ENCODE measurements at places on chromosomes 4 and X.

DNA sequence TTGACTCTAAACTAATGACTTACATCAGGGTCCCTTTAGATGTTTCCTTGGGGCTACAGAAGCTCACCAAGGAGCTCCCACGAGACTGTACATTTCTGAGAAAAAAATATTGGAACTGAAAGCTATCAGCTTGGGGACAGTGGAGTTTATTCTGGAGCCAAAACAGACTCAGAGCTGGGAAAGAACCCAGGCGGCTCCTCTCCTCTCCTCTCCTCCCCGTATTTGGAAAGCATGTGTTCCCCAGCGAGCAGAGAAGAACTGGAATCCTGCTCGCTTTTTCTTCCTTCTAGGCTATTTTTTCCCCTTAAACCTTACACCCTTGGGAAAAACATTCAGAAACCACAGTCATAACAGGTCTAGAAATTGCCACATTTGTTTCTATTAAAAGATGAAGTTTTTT, 4.3 kb upstream of the MAP7D3 start:
- DNase-seq: no peak

GRCh38 chr4:13584481-13584880, 40.2 kb upstream of the NKX3-2 start:
- no peak for DNase-seq

DNA sequence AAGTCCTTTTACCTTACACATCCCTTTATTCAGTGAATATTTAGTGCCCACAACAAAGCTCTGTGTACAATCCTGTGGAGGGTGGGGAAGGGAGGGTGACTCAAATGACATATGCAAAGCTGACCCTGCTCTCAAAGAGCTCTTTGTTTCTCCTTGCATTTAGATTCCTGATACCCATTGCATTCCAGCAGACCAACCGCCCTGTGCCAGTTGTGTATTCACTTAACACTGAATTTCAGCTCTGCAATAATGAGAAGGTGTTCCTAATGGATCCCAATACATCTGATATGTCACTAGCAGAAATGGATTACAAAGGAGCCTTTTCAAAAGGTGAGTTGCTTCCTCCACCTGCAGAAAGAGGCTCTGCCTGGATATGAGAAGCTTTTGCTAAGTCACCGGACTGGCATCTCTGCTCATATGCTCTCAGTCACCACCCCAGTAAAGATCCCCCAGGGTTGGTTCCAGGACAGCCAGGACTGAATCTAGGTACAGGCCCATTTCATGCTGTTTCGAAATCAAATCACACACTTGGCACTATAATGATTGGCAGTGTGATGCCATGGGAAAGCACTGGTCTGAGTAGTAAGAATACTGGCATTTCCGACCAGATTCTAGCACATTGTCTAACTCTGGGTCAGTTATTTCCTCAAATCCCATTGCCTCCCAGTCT, 17.1 kb upstream of the ANXA3 start:
- DNase-seq: no peak

DNA sequence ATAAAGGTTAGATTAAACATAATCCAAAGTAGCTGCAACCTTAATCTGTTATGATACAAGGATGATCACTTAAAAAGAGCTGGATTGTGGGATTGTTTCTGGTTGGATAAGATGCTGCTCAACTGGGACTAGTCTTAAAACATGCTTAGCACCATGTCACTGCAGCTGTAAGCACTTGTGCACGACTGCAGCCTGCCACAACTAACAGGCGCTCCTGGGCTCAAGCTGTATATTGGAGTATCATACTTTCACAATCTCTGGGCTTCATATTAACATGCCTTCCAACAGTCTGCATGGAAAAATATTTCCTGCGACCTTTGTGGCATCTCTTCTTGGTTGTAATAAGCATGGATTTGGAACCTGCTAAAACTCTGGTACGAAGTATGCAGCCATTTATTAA, 493.0 kb upstream of the PITX2 start:
- no peak for DNase-seq

GRCh38 chr4:128349921-128350320, 62.3 kb upstream of the PGRMC2 start:
- no peak for DNase-seq

- peak; percentile 33 for DNase-seq
Observed at GRCh38 chr4:168942985-168943384, 67.1 kb downstream of the CBR4 start.

GRCh38 chrX:40573763-40574162, 7.0 kb upstream of the ATP6AP2 start:
- DNase-seq: no peak

DNA sequence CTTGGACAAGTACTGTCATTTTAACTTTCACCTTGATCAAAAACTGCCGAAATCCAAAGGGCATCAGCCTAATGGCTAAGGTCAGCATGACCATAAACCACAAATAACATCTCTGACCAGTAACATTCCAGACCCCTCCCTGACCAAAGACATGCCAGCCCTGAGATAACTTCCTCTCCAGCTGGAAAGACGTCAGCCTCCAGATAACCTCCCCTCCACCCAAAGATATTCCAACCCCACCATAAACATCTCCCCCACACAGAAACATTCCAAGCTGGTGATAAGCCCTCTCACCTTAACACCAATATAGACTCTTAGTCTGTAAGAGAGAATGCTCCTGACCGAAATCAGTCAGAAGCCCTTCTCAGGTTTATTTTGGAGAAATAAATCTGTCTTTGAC, 7.4 kb downstream of the PPP1R2C start:
- no peak for DNase-seq

Measured in HEK293T (cell line).